ENCODE measurements at places on chromosomes 13 and 19.
A peak's percentile ranks its signal among the peaks of the same experiment; 100 is the strongest.

DNA sequence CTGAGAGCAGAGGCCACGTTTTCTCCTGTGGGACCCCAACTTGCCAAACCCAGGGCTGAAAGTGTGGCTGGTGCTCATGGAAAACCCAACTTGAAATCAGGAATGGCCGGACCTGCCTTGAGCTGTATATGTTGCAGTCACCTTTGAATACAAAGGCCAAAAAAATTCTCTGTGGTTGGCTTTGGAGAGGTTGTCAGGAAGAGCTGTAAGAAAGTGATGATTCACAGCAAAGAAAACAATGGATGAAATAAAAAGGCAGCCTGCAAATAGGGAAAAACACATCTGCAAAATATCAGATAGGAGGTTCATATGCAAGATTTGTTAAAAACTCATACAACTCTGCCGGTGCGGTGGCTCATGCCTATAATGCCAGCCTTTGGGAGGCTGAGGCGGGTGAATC, 715.8 kb downstream of the UQCRFS1 start:
- DNase-seq, result peak; percentile 88

- DNase-seq, result no peak
These were observed 65.1 kb upstream of the NPAS1 start for GRCh38 chr19:46954502-46954992.

GRCh38 chr19:2424686-2425621, 2.4 kb downstream of the TIMM13 start:
- peak; percentile 69 for DNase-seq

- DNase-seq, result no peak
These were observed 49.1 kb upstream of the SOX21 start for GRCh38 chr13:94761407-94761806.

GRCh38 chr19:28949535-28949934, 263.4 kb downstream of the UQCRFS1 start:
- no peak for DNase-seq

DNA sequence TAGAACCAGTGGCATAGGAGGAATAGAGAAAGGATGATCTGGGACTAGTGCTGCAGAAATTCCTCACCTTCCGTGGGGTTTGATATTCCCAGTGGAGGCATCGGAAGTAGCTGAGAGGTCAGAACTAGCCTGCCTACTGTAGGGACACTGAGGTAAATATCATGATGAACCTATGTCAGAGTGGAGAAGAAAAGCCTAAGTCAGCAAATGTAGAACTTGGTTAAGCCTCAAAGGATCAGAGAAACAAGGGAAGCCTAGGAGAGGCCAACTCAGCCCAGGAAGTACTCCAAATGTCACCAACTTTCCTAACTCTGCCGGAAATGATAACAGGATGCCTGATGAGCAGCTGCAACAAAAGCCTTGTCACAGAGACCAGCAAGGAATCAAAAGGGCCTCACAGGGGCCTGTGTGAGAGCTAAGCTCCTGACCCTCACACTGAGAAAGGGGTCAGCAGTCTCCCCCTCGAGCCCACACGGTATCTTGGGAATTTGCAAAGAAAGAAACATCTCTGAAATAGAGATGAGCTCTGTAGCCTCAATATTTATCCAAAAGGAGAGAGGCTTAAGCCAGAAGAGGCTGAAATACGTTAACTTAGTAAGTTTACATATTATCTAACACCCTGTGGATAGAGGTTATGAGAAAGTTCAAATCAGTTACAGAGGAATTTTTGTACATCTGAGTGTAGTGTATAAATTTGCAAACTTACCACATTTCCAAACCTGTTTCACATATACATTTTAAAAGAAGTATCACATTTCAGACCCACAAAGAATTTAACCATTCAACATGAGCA, 1064.3 kb downstream of the DIAPH3 start:
- DNase-seq, result no peak

GRCh38 chr19:53132141-53132991, at the start of gene ZNF415:
Gene ZNF415 (minus strand): TSS chr19:53132910. CDS start chr19:53122676, 10,234 bp downstream.
- DNase-seq, result peak; percentile 76

GRCh38 chr19:7386769-7387168, 38.0 kb downstream of the ARHGEF18 start:
- no peak for DNase-seq

- no peak for DNase-seq
These were observed 20.8 kb downstream of the ERICH6B start for GRCh38 chr13:45594764-45595163.

DNA sequence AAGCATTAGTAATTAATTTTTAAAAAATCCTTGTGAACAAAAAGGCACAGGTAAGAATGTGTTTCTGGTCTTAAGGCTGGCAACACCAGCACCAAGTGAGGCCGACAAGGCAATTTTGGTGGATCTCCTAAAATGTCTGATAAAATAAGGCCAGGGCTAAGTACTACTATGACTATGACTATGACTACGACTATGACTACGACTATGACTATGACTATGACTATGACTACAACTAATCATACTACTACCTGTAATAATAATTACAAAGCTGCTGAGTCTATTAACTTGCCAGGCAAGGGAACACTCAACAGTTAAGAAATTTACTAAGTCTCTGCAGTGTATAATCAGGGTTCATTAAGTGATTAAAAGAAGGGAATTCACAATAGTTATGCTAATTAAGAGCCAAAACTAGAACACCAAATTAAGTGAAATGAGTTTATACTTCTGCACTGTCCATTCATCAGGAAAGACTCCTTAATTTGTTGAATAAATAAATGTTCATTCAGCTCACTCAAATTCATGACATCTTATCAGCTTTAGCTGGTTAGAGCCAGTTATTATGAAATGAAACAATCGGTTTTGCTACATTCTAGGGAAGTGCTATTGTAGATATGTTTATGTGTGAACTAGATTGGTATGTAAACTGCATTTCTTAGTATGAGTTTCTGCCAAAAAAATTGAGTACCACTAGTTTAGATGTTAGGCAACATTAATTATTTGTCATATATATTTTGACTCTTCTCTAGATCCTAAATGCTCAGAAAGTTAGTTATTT, 1626.2 kb upstream of the PCDH20 start:
- DNase-seq, result peak; percentile 10

DNA sequence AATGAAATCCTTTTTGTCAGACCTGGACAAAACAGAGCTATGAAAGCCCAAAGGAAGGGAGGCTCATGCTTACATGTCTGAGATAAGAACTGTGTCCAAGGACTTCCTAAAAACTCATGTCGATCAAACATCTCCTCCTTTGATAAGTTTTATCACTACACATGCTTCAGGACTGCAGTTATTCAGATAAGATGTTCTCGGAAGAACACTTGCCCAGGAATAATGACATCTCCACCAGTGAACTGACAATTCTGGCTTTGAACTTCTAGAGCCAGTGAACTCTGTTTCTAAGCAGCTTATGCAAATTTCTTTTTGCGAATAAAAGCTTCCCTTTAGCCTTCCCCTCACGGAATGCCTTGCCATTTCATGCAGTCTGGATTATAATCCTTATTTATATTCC, 561.6 kb downstream of the TBC1D4 start:
- no peak for DNase-seq

- DNase-seq, result no peak
These were observed 865.7 kb upstream of the SLC10A2 start for GRCh38 chr13:103931885-103932284.

DNA sequence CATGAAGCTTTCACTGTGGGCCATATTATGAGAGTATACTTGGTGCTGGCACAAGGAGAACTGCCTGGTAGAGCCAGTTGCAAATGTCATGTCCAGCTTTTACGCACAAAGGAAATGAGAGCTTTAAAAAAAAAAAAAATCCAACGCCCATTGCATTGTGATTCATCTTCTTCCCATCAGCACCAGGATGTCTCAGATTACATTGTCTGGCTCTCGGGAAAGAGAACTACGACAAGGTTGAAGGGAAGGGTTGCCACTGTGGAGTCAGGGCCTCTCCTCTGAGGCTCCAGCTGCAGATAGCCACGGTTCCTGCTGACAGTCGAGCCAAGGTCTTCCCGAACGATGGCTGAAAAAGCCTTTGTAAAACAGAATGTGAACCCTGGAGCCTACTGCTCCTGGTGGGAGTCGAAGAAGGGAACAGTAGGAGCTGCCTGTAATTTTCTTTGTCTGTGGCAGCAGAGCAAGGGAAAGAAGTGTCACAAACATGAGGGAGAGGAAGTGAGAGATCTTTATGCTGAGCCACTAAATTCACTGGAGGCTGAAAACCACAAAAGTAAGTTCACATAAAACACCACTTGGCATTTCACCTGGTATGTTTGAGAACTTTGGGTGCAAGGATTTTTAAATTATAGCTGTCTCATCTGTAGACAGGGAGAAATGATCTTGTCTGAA, 704.7 kb downstream of the DIAPH3 start:
- peak; percentile 86 for DNase-seq

- no peak for DNase-seq
These were observed 379.4 kb upstream of the DACH1 start for GRCh38 chr13:72246396-72246795.

DNA sequence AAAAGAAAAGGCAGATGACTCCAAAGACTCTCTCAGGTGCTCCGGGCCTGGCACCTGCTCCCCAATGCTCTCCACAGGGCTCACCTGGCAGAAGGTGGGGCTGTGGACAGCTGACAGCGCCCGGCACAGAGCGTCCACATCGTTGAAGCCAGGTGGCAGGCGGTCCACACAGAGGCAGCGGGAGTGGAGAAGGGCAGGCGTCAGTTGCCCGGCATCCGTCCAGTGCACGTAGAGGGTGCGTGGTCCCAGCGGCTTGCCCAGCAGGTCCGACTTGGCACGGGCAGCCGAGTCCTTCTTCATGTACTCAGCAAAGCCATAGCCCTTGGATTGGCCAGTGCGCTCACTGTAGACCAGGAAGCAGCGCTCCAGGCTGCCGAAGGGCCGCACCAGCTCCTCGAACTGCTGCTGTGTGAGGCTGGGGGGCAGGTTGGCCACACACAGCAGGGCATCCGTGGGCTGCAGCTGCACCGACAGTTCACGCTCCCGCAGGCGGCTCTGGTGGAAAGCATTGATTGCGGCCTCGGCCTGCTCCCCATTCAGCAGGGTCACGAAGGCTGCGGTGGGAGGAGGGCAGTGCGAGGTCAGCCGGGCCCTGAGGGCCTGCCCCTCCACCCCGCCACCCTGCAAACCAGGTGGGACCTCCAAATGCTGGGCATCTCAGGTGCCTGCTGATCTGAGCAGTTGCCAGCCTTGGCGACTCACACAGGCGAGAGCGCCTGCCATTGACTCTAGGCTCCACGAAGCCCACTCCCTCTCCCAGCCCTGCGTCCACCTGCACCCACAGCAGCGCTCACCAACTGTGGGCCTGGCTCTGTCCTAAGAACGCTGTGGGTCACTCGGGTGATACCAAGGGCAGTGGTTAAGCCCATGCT, 4.5 kb downstream of the RAVER1 start:
- no peak for DNase-seq

GRCh38 chr19:48619692-48620585, 633 bp downstream of the SPHK2 start:
- DNase-seq, result no peak

DNA sequence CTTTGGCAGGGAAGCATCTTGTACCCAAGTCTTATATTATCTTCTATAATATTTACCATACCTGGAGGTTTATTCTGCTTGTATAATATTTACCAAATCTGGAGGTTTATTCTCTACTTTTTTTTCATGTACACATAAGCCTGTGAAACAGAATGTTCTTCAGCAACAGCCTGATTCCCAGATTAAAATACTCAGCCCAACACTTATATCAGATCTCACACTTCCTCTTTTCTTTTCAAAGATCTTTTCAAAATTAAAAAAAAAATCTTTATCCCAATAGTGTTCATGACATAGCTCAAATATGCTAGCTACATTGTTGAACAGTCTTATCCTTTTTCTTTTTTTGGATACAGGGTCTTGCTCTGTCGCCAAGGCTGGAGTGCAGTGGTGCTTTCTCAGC, 300.7 kb downstream of the LMO7 start:
- no peak for DNase-seq
